ENCODE measurements at places on chromosomes 4 and X. TPM values are rescaled to one million over a fixed set of nuclear protein-coding genes. Genes with fewer than 3 reads are reported as not detected.

DNA sequence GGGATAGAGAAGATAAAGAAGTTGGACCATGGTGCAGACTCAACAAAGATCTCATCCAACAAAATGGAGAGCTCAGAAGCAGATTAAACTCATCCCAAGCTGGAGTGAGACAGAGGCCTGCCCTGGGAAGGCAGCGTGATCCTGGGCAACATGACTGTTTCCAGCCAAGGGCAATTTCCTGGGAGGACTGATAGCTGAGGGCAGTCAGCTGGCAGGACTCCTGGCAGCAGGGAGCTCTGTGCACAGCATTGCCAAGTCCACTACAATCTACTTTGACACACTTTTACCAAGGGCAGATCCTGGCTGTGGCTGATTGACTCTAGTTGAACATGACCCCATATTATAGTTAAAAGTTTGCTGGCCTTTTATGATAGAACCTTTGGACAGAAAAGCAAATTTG lies 357.3 kb upstream of the RASGEF1B start:
- no peak for DNase-seq

The BRS3 gene
- not detected for total RNA-seq

The AKAP4 gene
- not detected for total RNA-seq

The BST1 gene
- total RNA-seq = 8.4 TPM
